Stimulated activated CD8-positive, alpha-beta memory T cell treated with anti-CD3 and anti-CD28 coated beads, Interleukin-12 subunit alpha, Interleukin-12 subunit beta, amount 100 ng/mL, for 1 hour (primary cell): ENCODE measurements at places on chromosomes 11 and 22.

GRCh38 chr11:62539238-62539925 is 7.2 kb downstream of the AHNAK start:
- no peak for DNase-seq

DNA sequence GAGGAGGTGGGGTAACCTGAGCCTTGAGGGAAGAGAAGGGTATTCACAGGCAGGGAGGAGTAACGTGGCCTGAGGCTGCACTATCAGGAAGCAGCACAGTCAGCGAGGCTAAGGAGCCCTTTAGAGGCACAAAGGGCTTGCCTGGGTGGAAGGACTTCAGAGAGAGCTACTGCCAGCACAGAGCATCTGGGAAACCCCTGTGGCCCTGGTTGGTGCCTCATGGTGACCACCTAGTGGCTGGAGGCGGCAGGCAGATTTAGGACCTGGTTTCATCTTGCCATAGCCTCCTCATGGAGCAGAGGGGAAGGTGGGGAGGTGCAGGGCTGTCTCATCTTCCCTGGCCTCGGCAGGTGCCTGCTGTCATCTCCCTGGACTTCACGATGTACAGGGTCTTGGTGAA is 64.5 kb downstream of the MPPED1 start:
- no peak for DNase-seq

GRCh38 chr11:68089679-68090078 is 31.5 kb downstream of the CHKA start:
- no peak for DNase-seq

GRCh38 chr11:2700415-2701211 is 819 bp upstream of the KCNQ1OT1 start:
- no peak for DNase-seq

- DNase-seq = no peak
These were observed 4.3 kb upstream of the THY1 start for GRCh38 chr11:119427279-119427678.

DNA sequence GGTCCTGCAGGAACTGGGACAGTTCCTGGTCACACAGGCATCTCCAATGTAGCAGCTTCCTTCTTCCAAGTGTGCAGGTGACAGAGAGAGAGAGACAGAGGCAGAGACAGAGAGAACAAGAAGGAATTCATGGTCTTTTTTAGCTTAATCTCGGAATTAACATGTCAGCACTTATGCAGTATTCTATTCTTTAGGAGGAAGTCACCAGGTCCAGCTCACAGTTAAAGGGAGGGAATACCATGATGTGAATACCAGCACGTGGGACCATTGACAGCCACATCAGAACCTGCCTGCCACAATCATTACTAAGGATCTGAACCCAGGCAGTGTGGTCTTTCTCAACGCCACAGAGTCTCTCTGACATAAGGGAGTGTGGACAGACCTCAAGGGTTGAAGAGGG is 341.6 kb downstream of the MN1 start:
- no peak for DNase-seq

GRCh38 chr22:39220890-39221850 is 23.6 kb downstream of the PDGFB start:
- DNase-seq = no peak

DNA sequence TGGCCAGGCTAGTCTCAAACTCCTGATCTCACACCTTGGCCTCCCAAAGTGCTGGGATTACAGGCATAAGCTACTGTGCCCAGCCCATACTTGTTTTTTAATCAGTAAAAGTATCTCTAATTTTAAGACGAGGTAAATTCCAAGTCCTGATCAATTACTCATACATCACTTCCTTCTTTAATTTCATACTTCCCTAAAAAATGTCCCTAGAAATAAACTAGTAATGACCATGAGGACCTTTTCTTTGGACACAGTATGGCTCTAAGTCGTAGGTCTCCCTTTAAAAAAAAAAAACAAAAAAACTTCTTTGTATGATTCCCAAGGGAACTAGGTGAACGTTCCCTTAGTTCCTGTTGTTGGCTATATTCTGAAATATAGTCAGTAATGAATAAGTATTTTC is 29.8 kb downstream of the NUP98 start:
- no peak for DNase-seq

- DNase-seq = no peak
These were observed 15.5 kb upstream of the RAC2 start for GRCh38 chr22:37259540-37260029.

GRCh38 chr11:34856251-34856650 is 59.9 kb downstream of the APIP start:
- no peak for DNase-seq

DNA sequence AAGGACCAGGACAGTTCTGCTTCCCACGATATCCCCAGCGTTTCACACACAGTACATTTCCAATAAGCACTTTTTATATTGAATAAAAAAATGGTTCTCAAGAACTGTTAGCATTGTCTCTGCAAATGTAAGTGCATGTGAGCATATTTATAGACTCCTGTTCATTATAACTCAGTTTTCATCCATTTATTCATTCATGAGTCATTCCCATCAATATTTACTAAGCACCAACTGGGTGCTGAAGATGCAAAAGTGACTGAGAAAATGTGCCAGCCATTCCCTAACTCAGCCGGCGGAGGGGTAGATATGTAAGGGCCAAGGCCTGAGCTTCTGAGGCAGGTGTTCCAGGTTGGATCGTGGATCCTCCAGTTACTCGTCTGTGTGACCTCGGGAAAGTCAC is 64.8 kb downstream of the CACNG2 start:
- DNase-seq = no peak

DNA sequence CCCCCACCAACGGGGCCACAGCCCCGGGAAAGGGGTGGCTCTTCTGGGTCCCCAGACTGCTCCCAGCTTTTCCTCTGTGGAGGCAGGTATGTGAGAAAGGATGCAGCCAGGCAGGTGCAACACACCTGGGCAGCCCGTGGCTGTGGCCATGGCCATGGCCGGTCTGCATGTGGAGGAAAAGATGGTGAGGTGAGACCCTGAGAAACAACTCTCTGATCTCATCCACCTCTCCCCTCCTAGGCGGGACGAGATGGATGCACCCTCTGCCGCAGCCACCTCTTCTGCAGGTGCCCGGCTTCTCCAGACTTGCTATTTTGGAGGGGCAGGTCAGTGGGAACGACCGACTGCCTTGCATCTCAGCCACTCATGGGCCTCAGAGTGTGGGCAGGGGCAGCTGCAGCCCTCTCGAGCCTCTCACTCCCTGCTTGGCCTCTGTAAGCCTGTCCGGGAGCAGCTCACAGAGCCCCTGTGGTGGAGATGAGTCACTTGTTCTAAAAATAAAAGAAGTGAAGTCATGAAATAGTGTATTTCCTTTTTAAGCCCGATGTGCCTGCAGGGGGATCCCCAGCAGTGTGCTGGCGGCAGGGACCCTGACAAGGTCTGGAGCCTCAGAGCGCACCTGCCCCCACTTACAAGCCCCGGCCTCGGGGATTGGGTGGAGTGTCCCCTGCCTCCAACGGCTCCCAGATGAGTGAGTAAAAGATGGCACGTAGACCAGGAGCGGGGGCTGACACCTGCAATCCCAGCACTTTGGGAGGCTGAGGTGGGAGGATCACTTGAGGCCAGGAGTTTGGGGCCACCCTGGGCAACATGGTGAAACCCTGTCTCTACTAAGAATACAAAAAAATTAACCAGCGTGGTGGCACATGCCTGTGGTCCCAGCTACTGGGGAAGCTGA is 10.7 kb downstream of the SMIM38 start:
- DNase-seq = no peak

DNA sequence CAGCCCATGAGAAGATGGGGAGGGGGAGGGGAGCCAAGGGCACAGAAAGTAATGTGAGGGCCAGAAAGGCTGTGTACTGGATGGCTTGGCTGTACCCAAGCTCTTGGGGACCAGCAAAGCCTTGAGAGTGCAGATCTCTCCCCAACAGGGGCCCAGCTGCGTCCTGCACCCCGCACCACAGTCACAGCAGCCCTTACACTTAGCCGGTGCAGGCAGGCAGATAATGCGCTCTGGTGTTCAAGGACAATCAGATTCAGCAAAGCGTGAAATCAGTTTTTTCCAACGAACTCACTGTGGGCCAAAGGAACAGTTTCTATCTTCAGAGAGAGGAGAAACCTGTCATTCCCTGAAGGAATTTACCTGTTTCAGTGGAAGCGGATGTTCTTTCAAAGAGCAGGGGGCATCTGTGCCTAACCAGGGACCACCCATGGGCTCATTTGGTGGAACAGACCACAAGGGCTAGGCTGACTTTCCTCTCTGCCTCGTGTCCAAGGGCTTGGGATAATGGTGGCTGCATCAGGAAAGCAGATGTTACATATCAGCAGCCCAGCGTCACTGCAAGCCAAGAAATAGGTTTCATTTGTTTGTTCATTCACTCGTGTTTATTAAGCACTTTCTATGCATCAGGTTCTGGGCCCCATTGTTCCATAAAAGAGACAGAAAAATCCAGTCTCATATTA is 81.2 kb upstream of the SPON1 start:
- no peak for DNase-seq
